ENCODE measurements at places on chromosomes 1 and 21.

GRCh38 chr1:50978852-50979781, 9.1 kb downstream of the CDKN2C start:
- peak; percentile 7 for DNase-seq

DNA sequence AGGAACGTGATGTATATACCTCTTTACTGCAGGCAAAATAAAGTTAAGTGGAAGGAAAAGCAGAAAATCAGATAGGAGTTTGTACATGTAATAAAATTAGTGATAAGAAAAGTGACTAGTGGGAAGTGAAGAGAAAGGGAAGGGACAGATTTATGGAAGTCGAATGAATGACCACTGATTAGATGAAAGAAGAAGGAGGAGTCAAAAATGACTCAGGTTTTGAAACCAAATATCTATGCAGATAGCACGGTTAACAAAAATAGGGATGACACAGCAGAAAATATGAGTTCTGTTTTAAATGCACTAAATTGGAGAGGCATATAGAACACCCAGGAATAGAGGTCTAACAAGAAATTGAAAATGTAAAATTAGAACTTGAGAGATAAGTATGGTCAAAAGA, 128.0 kb downstream of the HMCN1 start:
- no peak for DNase-seq

DNA sequence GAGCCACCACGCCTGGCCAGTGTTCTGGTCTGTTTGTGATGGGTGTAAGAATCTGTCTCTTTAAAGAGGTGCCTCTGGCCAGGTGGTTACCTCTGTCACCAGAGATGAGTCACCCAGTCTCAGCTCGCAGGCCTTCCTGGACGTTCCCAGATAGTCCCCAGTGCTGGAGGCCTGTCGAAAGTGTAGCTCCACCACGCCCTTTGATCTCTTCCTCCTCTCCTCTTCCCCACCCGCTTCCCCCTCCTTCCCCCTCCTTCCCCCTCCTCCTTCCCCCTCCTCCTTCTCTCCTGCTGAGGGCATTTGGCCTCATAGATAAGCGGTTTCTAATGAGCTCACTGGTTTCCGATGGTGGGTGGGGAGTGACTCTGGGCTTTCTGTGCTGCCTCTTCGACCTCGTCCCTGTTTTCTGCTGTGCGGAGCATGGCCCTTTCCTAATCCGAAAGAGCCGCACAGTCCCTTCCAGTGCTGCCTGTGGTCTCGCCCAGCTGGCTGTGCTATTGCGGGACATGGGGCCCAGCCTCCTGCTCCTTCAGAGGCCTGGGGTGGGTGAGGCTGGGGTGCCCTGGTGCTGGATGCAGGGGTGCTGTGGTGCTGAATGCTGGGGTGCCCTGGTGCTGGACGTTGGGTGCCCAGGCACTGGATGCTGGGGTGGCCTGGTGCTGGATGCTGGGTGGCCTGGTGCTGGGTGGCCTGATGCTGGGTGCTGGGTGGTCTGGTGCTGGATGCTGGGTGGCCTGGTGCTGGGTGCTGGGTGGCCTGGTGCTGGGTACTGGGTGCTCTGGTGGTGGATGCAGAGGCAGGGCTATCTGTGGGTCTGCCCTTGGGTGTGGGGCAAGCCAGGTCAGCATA, 19.2 kb downstream of the AGPAT3 start:
- DNase-seq = no peak

DNA sequence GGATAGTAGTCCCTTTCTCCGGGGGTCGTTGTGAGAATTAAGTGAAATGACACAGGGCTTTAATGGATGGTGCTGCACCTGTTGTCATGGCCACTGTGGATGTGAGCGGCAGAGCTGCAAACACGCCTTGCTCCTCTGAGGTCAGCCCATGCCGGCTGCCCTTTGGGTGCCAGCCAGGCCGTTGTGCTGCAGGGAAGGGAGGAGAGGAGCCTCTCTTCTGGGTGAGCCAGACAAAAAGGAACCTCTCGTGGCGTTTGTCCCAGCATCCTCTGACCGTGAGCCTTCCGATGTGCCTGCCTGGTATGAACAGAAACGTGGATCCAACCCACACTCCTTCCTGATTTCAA, 383.0 kb upstream of the VAMP3 start:
- DNase-seq = peak; percentile 35
